ENCODE measurements at places on chromosomes 4 and X.

- no peak for DNase-seq
Measured at GRCh38 chr4:159374749-159375530, 272.1 kb downstream of the RAPGEF2 start.

GRCh38 chr4:107034996-107035818 lies 906 bp downstream of the DKK2 start:
- DNase-seq = no peak

DNA sequence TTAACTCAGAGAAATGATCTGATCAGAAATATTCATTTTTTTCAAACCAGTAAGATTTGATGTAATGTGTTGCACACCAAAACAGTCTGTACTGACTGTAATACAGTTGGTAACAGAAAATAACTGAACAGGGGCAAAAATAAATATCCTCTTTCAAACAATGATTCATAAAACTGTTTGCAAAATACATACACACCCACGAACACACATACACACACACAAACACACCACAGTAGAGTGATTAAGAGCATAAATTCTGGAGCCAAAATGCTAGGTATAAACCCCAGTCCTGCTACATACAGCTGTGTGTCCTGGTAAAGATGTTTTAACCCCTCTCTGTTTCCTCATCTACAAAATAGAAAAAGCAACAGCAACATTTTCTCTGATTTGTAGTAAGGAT lies 376.6 kb downstream of the PDGFC start:
- no peak for DNase-seq

DNA sequence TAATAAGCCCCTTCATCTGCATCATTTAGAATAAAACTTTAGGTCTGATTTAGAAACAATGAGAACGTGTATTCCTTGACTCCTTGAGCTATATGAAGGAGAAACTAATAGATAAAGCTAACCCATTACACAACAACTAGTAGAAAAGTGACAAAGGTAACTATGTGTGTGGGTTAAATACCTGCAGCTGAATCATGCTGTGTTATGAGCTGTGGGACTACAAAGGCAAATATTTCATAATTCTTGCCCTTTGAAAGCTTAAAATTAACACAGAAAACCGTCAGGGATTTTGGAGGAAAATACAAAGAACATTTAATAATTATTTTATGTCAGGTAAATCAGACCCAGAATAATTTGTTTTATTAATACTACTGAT lies 898 bp upstream of the NDP start:
- DNase-seq = no peak

DNA sequence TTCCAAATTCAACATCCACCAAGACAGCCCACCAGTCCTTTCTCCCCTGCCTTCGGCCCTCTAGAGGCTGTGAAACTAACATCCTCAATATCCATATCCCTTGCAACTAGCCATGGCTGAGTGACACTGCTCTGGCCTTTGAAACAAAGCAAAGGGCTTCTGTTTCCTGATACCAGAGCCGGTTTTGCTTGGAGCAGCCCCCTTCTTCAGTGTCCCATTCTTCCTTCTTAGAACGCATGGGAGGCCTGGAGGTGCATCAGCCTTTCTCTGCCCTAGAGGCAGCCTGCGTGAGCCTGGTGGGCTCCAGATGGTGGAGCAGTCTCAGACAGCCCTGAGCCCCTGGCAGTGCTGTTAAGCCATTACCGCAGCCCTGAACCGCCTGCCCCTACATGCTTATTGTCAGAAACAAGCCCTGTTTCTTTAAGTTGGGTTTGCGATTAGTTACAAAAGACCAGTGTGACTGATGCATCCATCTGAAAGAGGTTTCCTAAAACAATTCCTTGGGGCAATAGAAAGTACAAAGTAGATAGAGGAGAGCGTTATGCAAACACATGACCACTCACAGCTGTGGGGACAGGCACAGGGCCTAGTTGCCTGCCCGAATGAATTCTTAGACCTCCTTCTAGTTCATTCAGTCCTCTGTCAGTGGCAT lies 74.1 kb downstream of the EVC start:
- no peak for DNase-seq

DNA sequence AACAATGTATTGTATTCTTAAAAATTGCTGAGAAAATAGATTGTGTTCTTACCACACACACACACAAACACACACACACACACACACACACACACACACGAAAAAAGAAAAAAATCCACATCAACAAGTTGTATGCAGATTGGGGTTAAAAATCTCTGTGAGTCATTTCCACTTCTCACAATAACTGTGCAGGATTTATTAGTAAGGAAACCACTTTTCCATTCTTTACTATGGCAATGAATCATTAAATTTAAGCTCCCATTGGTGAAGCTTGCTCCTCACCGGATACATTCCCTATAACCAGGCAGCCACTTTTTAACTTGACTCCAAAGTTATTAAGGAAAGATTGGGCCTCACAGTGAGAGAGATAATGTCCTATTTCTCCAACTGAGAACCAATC lies 19.7 kb upstream of the MAGEE1 start:
- no peak for DNase-seq

GRCh38 chr4:19729886-19730651 lies 521.6 kb upstream of the SLIT2 start:
- no peak for DNase-seq

DNA sequence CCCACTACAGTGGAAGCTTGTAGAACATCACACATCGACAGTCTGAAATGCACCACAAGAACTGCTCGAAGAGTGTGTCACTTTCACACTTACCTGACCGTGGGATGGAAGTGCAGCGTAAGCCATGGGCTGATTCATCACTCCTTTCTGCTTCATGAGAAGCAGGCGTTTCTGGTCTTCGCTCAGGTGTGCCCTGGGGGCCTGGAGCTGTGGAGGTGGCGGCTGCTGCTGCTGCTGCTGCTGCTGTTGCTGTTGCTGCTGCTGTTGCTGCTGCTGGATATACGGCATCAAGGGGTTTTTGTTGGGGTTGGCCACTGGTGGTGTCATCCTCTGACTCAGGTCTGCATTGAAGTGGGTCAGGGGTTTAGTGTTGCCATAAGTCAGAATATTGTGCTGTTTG lies 223.6 kb downstream of the MGST2 start:
- no peak for DNase-seq

DNA sequence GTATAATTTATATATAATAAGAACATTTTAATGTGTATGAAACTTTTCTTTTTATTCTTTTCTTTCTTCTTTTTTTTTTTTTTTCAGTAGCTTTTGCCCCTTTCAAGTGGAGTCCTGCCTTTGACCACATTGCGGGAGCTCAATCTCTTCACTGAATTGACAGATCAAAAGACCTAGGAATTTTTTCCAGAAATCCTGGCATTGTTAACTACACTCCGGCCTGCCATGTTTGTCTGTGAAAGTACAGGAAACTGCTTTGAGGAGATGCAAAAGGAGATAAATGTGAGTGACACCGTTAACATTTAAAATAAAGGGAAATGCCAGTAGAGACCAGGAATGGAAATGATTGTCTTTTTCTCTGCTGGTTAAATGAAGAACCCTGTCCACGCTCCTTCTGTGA lies 159.3 kb upstream of the VCX3A start:
- no peak for DNase-seq

DNA sequence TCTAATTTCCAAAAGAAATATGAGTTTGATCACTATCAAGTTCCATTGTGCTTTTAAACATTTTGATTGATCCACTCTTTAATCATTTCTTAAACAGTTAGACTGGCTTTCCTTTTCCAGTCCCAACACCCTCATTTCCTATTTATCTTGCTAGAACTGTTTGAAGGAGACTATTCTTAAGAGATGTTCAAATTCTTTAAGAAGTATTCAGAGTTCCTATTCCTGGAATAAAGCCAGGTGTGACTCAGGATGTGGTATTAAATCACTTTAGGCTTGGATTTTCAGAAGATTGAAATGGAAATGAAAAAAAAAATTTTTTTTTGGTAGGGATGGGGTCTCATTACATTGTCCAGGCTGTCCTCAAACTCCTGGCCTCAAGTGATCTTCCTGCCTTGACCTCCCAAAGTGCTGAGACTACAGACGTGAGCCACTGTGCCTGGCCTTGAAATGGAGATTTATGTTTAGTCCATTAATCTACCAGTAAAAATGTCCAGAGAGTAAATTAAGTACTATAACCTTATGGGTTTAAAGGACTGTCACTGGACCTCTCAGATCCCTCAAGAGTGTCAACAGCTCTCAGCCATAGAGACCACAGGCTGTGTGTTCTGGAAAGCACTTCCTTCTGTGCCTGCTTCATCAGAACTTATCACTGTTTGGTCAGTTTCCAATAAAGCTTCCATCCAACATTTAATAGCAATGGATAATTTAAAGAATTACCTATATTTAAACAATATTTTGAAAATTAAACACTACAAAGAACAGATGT lies 90.7 kb downstream of the CDS1 start:
- no peak for DNase-seq

DNA sequence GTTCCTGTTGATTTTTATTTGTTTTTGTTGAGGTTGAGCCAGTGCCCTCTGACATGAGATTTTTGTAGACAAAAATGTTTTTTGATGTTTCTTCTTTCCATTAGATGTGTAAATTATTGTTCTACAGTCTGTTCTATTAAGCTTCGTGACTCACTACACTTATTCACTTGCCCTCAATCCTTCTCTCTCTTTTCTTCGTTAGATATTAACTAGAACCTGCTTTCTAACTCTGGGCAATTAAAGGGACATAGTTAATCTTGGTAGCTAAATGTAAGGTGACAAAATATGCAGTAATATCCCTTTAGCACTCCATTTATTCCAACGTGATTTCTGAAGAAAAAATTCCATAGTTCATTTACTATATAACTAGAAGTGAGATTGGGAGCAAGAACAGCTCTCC lies 333.9 kb downstream of the PDHA2 start:
- DNase-seq = no peak

GRCh38 chrX:154478728-154479622 lies at the start of gene LAGE3:
Gene LAGE3, minus strand, starts transcription at chrX:154479281. Its CDS starts 366 bp downstream, at chrX:154478915.
- DNase-seq = peak; percentile 95

DNA sequence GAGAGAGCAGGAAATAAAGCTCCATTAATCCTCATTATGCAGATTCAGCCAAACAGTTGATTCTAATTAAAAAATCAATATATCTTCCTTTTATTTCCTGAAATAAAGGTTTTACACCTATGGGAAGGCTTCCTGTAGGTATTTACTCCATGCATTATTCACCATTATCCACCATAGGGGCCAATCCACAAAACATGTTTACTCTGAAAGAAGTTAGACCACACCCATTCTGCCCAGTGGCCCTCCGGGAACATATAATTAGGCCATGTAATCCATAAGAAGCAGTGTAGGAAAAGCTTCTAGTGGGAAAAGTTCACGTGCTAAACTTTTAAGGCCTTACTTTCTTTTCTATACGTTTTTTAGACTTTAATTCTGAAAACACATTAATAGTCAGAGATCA lies 57.7 kb downstream of the SAT1 start:
- no peak for DNase-seq

DNA sequence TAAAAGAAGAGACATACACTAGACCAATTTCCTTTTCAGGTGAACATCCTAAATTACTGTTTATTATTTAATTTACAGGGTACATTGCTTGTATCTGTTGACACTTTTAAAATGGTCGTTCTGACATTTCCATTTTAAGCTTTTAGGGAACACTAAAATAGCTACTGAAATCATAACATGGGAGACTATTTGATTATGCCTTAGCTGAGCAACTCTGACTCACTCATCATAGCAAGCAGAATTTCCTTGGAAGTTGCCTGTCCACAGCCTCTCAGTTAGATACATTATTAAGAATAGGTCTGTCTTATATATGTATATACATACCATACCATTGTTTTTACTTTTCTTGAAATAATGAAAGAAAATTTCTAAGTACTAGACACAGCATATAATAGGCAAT lies 22.0 kb downstream of the GUCY1B1 start:
- DNase-seq = no peak

GRCh38 chrX:15971696-15972095 lies 117.1 kb upstream of the AP1S2 start:
- no peak for DNase-seq

GRCh38 chrX:73799888-73800287 lies 236.9 kb downstream of the CHIC1 start:
- no peak for DNase-seq

GRCh38 chrX:40468033-40468846 lies 112.5 kb upstream of the ATP6AP2 start:
- no peak for DNase-seq

DNA sequence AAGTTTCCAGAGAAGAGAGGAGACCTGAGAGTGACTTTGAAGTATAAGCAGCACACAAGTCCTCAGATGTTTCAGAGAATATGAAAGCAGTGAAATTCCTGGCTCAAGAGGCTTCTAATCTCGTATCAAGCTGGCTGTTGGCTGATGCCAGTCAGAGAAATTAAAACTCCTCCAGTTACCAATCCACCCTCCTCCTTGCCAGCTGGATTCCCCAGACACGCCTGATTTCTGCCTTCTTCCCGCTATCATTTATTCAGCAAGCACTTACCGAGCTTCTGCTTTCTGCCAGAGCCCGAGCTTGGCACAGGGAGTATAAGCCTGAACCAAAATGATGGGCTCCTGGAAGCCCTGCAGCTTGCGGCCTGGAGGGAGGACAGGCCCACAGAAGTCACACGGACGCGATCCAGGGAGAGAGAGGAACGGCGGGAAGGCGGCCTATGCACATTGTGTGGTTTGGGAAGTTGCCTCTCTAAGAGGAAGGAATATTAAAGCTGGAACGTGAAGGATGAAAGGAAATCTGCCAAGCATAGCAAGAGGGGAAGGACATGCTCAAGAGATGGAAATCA lies 102.4 kb upstream of the TBL1X start:
- DNase-seq = no peak

GRCh38 chr4:88359558-88359957 lies 19.1 kb upstream of the HERC6 start:
- DNase-seq = no peak

- DNase-seq = no peak
Measured at GRCh38 chrX:43643201-43643600, 12.9 kb upstream of the MAOA start.

GRCh38 chr4:67691328-67691727 lies 9.6 kb downstream of the UBA6 start:
- DNase-seq = no peak

GRCh38 chr4:113825272-113825671 lies 63.7 kb upstream of the CAMK2D start:
- DNase-seq = no peak

DNA sequence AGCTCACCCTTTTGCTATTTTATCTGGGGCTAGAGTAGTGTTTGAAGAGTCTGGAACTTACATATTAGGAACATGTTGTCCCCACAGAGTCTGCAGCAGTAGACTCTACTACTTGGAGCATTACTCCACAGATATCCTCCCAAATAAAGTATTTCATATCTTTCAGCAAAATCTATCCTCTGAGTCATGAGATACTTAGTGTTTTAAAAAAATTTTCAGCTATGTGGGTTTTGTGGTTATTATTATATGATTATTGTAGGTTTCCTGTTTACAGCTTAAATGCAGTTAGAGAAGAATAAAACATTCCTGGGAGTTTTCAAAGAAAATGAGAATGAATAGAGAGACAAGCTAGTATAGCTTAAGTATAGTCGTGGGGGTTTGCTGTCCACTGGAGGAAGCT lies 30.9 kb downstream of the PAGE2 start:
- DNase-seq = no peak

- no peak for DNase-seq
Measured at GRCh38 chr4:25750874-25751273, 95.2 kb downstream of the SLC34A2 start.

GRCh38 chr4:137794764-137795254 lies 262.5 kb upstream of the PCDH18 start:
- no peak for DNase-seq

Measured in activated CD8-positive, alpha-beta memory T cell treated with anti-CD3 and anti-CD28 coated beads, Interleukin-2, amount 50 U/mL, for 4 hours (primary cell).